ENCODE measurements at places on chromosomes 4 and X.

GRCh38 chrX:82765811-82766210 is 742.3 kb upstream of the POU3F4 start:
- no peak for DNase-seq

DNA sequence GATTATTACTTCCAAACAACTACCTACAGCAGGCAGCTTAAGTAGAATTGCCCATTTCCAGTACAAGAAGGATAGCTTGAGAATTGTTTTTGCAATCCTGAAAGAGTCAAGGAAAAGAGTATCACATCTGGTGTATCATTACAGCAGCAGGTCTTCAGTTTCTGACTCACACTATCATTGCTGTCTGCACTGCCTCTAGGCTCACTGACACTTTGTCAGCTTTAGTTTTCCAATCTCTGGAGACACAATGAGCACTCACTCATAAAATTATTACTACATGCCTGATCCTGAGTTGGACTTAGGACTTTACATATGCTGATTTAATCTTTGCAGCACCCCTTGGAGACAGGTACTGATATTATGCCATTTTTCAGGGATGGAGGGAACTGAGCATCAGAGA is 244.6 kb upstream of the BOD1L1 start:
- no peak for DNase-seq

GRCh38 chr4:38011511-38012162 is 51.4 kb downstream of the PTTG2 start:
- no peak for DNase-seq

DNA sequence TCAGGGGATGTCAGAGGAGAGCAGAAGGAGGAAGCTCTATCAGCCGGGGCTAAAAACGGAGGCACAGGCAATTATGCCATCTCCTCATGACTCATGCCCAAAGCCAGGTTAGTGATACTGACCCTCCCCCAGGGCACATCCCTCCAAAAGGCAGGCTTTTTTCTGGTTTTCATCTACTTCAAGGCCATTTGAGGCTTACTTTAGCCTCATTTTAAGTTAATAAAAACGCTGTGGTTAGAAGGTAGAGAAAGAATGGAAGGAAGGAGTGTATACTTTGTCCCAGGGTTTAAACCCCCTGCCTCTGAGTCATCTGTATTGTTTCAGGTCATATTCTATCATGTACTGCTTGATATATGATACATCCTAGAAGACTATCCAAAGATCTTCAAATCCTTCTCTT is 89.7 kb upstream of the NDP start:
- DNase-seq = no peak

DNA sequence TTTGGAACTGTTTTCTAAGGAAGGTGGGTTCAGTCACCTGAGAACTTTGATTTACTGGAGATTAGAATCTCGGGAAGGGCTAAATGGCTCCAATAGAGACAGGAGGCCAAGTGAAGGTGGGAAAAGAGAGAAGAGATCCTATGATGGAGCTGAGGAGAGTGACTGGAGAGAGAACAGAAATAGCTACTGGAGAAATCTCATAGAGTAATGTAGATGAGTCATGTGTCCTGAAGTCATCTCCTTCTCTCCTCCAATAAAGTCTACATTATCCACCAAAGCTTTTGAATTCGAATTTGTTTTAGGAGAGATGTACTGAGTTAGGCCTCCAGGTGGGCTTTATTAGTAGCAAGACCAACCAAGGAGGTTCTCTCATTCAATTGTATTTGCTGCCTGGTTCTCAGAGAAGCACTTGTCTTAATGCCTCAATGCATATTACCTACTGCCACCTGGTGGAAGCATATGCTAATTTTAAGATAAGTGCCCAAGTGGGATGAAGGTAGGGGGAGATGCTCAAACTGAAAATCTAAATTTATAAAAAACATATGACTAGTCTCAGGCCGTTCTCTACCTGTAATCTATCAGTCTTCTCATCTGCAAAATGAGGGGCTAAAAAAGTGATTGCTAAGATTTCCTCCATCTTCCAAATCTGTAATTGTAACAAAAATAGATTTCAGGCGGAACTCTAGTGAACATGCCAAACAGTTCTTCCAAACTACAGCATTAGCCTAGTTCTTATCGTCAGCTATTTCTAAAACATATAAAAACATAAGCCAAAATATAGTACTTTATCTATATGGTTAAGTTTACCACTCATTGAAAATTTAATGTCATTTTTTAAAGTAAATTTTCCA is 24.4 kb downstream of the TXK start:
- no peak for DNase-seq
